ENCODE measurements at places on chromosomes 12 and 14.

DNA sequence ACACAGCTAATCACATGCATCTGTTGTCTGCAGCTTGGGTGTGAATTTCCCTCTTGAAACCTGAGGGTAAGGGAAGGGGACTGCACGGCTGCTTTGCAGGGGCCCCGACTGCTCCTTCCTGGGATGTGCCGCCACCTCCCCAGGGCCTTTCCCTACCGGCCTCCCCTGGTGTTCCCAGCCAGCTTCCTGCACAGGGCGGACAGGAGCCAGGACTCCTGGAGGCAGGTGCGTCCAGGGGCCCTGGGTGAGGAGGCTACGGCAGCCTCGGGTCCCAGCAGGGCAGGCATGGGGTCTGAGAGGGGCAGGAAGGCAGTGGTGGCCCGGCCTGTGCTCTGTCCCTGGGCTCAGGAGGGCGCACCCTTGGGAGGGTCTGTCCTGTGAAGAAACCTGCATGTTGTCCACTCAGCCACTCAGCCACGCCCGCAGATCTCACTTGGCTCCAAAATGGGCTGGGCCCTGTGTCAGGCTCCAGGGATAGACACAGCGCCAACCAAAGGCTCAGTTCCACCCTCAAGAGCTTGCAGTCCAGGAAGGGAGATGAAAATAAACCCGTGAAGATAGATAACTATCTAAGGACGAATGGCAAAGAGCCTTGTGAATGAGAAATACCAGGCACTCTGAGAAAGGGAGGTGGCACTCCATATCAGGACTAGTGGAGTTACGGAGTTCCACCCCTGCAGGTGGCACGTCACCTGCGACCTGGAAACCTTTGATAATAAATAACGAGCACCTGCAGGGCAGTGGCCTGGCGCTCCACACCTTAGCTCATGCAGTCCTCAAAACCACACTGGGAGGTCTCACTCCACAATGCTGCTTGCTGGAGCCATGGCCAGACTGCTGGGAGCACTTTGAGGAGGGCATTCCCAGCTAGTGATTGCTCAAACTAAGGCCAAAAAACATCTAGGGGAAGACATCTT, 427.4 kb downstream of the AACS start:
- DNase-seq: no peak

DNA sequence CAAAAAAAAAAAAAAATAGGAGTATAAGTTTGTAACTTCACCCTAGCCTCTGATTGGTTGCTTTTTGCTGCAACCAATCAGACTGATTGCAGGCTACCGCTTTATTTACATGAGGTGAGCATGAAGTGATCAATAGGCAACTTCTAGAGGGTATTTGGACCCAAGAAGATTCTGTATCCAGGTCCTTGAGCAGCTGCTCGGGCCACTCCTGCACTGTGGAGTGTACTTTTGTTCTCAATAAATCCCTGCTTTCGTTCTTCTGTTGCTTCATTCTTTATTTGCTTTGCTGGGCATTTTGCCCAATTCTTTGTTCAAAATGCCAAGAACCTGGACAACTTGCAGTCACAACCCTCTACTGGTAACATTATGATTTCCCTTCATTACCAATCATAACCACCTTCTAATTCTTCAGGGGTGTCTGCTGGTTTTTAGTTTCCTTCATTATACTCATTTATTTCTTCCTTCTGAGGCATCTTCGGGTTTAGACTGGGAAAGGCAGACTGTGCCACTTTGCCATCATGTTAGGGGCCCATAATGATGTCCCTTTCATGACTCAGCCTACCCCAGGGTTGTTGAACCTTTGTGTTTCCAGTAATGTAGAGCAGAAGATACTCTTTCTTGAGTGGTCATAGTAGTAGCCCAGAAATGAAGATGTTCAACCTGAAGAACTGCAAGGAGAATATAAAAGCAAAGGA, 43.4 kb upstream of the LIMA1 start:
- no peak for DNase-seq

GRCh38 chr14:36942522-36943245, 229.7 kb downstream of the SLC25A21 start:
- DNase-seq: no peak

GRCh38 chr12:107903341-107904061, 129.0 kb downstream of the ASCL4 start:
- DNase-seq: peak; percentile 23

GRCh38 chr12:16499611-16500010, 106.4 kb downstream of the LMO3 start:
- no peak for DNase-seq

GRCh38 chr12:98431089-98431488, 84.3 kb upstream of the TMPO start:
- DNase-seq: no peak

- DNase-seq: no peak
Observed at GRCh38 chr14:72521045-72521444, 372.9 kb downstream of the DPF3 start.

- DNase-seq: no peak
Observed at GRCh38 chr14:68363466-68363842, 429.4 kb downstream of the ZFP36L1 start.

- DNase-seq: no peak
Observed at GRCh38 chr12:102540815-102541385, 60.5 kb upstream of the IGF1 start.

GRCh38 chr12:47817272-47818006, 2.3 kb downstream of the HDAC7 start:
- no peak for DNase-seq

- DNase-seq: no peak
Observed at GRCh38 chr12:76310110-76310509, 38.1 kb downstream of the BBS10 start.

GRCh38 chr14:58666737-58667136, 29.0 kb downstream of the DACT1 start:
- DNase-seq: no peak

DNA sequence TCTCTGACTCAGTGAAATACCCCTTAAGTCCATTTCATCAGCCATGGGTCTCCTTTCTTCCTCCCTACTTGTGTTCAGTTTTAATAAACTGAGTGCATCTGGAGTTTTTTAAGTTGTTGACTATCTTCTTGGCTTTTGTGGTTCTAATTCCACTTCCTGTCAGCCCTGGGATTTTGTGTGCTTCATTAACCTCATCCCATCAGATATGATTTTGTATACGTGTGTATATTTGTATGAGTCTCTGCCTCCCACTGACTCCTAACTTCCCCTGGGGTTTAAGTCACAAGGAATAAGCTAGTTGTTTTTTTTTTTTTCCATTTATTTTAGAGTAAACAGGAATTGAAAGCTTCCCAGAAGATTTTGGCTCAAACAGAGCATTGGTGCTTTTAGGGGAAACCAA, 62.7 kb downstream of the TTLL5 start:
- DNase-seq: no peak

GRCh38 chr12:95116773-95117172, 43.4 kb upstream of the NR2C1 start:
- no peak for DNase-seq

DNA sequence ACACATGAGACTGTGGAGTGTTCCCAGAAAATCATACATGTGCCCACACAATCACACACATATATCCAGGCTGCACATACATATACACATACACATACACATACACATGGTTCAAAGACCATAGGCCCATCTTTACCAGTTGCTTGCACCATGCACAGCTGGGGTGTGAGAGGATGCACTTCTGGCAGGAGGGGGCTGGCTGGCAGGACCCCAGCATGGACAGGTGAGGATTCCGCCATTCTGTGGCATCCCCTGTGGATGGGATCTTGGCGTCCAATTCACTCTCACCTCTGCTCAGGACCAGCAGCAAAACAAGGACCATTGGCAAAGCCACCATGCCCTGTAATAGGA, 7.0 kb downstream of the ITGB7 start:
- no peak for DNase-seq

DNA sequence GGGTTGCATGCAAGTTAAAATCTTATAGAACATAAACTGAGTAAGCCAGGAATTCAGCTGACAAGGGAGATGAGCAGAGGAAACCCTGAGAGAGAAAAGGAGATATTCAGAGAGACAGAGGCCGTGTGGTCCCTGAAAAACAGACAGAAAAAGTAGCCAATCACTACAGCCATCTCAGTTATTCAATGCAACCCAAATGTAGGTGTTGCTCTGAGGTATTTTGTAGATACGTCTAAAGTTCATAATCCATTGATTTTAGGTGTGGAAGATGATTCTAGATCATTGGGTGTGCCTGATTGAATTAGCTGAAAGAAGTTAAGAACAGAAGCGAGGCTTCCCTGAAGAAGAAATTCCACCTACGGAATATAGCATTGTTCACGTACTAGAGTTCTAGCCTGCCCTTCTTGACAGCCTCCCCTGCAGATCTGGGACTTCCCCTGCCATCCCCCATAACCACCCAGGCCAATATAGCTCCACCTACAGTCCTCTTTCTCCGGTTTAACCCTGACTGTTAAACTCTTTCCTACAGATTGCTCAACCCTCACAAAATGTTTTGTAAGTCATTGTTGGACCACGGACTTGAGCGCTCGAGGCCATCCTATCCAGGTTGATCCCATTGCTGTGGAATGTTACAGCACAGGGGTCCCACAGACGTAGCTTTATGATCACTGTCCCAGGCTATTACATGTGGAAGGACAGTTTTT, 21.7 kb downstream of the AICDA start:
- no peak for DNase-seq

DNA sequence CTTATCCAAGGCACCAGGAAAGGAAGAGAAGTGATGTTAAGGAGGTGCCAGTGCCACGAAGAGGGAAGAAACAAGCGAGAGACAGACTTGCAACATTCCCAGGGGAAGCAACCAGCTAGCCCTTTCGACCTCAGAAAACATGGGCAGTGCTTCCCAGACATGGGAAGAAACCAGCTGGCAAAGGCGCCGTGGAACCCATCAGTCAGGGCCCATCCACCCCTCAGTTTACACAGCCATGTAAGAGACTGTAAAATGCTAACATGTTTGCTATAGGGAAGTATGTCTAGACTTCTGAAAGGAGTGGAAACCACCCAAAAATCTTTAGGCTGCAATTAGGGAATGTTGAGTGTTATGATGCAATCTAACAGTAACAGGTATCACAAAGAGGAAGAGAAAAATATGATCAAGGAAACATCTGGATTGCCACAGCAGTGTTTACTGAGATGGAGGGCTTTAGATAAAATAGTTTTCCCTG, 26.3 kb downstream of the ANAPC5 start:
- DNase-seq: no peak

DNA sequence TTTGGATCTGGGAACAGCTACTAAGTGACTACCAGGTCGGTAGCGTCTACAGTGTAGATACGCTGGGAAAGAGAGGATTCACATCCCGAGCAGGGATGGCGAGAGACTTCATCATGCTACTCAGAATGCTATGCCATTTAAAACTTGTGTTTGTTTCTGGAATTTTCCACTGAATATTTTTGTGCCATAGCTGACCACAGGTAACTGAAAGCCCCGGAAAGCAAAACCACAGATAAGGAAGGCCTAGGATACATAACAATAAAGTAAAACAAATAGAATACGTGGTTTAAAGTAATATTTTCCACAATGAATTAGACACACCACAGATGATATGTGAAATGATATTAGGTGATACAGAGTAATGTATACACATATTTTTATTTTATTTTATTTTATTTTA, 7.9 kb upstream of the HCAR1 start:
- DNase-seq: no peak

- peak; percentile 54 for DNase-seq
Observed at GRCh38 chr14:76710056-76711010, 50.9 kb upstream of the VASH1 start.

- peak; percentile 98 for DNase-seq
Observed at GRCh38 chr12:121888478-121889273, at the start of gene PSMD9. TSS of gene PSMD9 (plus strand) at chr12:121888790. CDS start at chr12:121888857, 67 bp downstream.

GRCh38 chr12:72560003-72560769, 288.0 kb downstream of the TRHDE start:
- no peak for DNase-seq

- DNase-seq: no peak
Observed at GRCh38 chr12:91406920-91407341, 224.3 kb upstream of the DCN start.

- no peak for DNase-seq
Observed at GRCh38 chr14:61250063-61250462, 31.1 kb downstream of the TMEM30B start.

- DNase-seq: no peak
Observed at GRCh38 chr14:65704437-65704836, 291.9 kb downstream of the FUT8 start.

- no peak for DNase-seq
Observed at GRCh38 chr12:72277415-72277814, 5.2 kb downstream of the TRHDE start.

GRCh38 chr14:84017495-84017894, 1512.4 kb upstream of the FLRT2 start:
- DNase-seq: no peak

- no peak for DNase-seq
Observed at GRCh38 chr14:66088656-66089055, 397.5 kb upstream of the CCDC196 start.

GRCh38 chr14:76351941-76352340, 24.0 kb upstream of the ESRRB start:
- no peak for DNase-seq

- no peak for DNase-seq
Observed at GRCh38 chr12:83179999-83180398, 493.3 kb downstream of the TMTC2 start.

- DNase-seq: no peak
Observed at GRCh38 chr12:122893208-122894153, 2.4 kb downstream of the VPS37B start.

DNA sequence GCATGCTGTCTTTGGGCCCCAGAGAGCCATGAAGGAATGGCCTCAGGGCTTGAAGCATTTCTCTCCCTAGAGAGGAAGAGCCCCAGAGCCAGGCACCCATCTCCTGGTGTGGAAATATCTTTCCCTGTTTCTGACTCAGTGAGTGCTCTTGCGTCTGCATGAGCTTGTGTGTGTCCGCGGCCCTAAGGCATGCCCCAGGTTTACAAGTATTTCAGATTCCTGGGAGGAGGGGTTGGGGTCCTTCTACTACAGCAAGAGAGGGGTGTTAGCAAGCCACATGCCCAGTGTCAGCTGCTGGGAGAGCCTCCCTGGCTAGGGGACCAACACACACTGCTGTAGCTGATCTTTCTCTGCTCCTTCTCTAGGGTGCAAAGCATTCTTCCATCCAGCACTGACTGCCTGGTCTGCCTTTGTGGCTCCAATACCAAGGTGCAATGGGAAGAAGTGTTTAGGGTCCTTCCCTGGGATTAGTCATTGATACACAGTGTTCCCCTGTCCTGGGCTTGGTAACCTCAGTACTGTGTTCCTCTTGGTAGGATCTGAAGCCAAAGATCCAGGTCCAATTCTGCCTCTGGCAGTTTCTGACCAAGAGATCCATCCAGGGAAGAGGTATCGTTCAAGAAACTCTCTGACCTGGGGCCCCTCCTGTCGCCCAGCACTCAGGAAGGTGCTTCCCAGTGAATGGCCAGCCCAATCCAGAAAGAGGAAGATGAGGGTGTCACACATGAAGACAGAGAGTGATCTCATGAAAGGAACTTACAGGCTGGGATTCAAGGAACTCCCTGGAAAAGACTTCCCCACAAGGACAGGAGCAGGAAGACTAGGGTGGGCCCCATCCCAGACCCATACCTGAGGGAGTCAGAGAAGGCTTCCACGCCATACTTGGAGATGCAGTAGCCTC, 3.1 kb downstream of the RDH16 start:
- DNase-seq: no peak

Data from head of caudate nucleus (tissue), 42 donors.